ENCODE measurements at places on chromosomes 12 and 14.

DNA sequence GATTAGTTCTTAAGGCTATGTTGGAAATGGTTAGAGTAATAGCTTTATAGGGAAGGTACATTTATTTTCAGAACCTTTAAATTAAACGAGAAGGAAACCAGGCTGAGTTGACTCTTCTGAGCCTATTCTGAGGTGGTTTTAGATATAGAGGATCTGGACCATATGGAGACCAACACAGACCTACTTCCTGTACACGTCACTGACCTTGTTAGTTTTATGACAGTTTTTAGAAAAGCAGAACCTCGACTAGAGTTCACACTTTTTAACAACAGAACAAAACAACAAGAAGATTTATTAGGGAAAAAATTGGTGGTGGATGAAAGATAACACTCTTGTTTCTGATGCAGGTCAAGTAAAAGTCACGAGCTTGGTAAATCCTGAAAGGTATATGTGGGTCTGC, 107.1 kb downstream of the NPAS3 start:
- DNase-seq = no peak

- no peak for DNase-seq
These were observed 81.6 kb downstream of the MYRFL start for GRCh38 chr12:69906411-69907216.

DNA sequence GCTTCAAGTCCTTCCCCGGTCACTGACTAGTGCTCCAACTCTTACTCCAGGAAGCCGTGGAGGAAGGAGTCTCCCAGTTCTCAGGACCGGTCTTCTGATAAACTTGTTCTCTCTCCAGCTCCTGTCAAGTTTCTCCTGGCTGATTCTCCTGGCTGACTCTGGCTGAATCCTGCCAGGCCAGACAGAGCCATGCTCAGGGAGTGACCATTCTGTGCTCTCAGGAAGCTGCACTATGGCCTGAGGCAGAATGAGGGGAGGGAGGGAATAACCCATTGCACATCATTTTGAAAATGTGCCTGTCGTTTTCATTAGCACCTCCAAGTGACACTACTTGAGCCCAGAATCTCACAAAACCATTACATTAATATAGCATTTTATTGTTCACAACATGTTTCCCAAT, 80.8 kb downstream of the IFNG start:
- no peak for DNase-seq

DNA sequence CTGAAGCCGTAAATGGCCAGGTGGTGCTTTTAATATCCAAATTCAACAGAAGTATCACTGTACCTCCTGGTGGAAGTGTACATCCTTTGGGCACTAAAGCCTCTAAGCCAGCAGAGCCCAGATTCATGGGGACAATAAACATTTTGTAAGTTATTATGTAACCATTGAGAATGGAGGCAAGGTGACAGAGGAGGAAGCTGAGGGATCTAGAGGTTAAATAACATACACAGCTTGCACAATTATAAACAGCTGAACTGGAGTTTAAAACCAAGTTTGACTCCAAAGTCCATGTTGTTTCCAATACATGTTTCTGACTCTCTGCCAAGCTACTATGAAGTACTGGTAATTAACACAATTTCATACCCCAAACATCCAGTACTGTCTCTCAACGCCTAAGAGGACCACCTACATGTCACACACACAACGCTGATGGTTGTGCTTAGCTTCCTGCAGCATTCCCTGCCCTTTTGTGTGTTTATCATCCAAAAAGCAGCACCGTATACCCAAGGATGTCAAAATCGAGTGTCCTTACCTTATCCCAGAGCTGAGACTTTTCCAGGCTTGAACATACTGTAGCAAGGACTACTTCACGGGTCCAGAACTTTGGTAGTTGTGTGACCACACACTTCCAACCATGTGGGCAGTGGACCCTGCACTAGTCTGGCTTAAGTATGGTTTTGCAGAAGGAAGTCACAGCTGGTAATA, 41.3 kb downstream of the EGLN3 start:
- DNase-seq = no peak
